ENCODE measurements at places on chromosomes 12 and 14.

DNA sequence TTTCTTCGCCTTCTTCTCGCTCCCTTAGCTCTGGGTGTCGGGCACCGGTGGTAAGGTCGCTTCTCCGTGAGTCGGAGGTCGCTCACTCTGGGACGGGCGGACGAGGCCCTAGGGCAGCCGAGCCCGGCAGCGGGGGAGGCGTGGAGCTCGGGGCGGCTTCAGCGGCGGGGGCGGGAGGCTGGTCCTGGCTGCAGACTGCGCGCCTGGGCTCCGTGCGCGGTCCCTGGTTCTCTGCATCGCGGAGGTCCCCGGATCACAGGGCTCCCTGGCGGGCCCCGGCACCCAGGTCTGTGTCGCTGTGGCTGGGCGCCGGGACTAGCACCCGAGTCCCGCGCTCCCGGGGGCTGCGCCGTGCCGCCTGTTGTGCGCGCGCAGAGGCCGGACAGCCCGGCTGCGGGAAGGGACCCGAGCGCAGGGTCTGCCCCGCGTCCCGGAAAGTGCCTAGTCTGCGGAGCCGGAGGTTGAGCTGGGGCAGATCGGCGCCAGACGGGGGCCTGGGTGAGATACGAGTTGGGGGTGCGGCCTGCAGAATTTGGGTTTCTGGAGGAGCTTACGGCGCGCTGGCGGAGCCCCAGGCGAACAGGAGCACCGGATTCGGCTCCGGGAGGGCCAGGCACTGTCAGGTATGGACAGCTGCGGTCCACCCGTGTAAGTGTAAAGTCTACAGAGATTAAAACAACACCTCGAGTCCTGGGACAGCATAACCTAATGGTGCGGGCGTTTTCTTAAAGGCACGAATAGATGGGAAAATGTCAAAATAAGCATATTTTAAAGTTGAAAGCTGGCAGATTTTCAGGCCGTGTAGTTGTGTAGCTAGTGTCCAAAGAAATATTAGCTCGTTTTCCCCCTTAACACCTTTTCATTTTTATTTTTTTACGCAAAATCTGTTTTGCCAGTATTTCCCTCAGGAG lies 713 bp downstream of the FRMD6 start:
- peak; percentile 78 for DNase-seq

GRCh38 chr12:48776956-48777355 lies 11.9 kb downstream of the ADCY6 start:
- DNase-seq = no peak

DNA sequence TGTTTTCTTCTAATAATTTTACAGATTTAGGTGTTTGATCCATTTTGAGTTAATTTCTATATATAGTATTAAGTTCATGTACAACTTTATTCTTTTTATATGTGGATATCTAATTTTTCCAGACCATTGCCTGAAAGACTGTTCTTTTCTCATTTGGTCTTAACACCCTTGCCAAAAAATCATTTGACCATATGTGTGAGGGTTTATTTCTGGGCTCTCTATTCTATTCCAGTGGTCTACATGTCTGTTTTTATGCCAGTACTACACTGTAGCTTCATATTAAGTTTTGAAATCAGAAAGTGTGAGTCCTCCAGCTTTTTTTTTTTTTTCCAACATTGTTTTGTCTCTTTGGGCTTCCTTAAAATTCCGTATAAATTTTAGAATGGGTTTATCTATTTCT lies 554.1 kb downstream of the KCNH5 start:
- DNase-seq = no peak

DNA sequence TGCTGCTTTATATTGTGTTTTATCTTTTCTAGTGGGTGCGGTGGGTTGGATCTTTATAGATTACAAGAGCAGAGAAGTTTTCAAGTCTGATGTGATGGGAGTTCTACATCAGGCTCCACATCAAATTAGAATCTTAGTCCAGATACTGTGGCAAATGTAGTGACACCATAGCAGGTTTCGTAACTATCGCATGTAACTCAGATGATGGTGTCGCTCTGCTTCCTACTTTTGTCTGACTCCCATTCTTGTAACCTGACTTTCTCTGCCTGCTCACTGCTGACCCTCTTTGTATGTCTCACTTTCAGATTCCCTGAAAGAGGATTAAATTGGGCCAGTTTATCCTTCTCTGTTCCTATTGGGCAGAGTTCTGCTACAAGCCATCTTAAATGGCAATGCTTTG lies 22.8 kb upstream of the FBXO34 start:
- no peak for DNase-seq

GRCh38 chr12:71069311-71069710 lies 88.5 kb downstream of the TSPAN8 start:
- DNase-seq = no peak

GRCh38 chr12:622416-622815 lies 40.8 kb downstream of the NINJ2 start:
- no peak for DNase-seq

- DNase-seq = no peak
Observed at GRCh38 chr12:128879898-128880764, 26.9 kb downstream of the GLT1D1 start.

DNA sequence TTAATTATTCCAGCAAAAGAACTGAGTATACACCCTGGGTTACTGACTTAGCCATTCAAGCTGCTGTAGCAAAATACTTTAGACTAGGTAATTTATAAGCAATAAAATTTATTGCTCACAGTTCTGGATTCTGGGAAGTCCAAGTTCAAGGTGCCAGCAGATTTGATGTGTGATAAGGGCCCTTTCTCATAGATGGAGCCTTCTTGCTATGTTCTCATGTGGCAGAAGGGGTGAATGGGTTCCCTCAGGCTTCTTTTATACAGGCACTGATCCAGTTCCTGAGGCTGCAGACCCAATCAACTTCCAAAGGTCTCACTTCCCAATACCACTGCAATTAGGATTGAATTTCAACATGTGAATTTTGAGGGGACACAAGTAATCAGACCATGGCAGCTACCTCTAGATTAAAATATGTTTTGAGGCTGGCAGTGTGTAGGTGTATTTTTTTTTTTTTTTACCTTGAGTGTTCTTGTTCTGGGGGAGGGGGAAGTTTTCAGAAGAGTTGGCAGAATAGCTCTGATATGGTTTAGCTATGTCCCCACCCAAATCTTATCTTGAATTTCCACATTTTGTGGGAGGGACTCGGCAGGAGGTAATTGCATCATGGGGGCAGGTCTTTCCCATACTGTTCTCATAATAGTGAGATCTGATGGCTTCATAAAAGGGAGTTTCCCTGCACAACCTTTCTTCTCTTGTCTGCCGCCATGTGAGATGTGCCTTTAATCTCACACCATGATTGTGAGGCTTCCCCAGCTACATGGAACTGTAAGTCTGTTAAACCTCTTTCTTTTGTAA lies 178.2 kb downstream of the RASSF9 start:
- DNase-seq = no peak

- no peak for DNase-seq
Observed at GRCh38 chr12:96434107-96434506, 33.9 kb upstream of the CDK17 start.

- no peak for DNase-seq
Observed at GRCh38 chr14:21255385-21256101, 13.7 kb downstream of the HNRNPC start.

- DNase-seq = peak; percentile 46
Observed at GRCh38 chr12:65827827-65828231, 3.5 kb downstream of the HMGA2 start.

DNA sequence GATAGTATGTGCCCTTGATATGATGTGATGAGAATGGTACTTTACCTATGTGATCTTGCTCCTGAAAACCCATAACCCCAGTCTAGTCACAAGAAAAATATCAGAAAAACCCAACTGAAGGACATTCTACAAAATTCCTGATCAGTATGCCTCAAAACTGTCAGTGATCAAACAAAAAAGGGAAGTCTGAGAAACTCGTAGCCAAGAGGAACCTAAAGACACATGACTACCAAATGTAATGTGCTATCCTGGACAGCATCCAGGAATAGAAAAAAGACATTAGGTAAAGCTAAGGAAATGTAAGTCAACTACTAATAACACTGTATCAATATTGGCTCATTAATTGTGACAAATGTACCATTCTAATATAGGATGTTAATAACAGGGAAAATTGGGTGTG lies 4.1 kb upstream of the WIF1 start:
- no peak for DNase-seq

GRCh38 chr14:67674139-67674479 lies 323 bp downstream of the VTI1B start:
- peak; percentile 91 for DNase-seq

DNA sequence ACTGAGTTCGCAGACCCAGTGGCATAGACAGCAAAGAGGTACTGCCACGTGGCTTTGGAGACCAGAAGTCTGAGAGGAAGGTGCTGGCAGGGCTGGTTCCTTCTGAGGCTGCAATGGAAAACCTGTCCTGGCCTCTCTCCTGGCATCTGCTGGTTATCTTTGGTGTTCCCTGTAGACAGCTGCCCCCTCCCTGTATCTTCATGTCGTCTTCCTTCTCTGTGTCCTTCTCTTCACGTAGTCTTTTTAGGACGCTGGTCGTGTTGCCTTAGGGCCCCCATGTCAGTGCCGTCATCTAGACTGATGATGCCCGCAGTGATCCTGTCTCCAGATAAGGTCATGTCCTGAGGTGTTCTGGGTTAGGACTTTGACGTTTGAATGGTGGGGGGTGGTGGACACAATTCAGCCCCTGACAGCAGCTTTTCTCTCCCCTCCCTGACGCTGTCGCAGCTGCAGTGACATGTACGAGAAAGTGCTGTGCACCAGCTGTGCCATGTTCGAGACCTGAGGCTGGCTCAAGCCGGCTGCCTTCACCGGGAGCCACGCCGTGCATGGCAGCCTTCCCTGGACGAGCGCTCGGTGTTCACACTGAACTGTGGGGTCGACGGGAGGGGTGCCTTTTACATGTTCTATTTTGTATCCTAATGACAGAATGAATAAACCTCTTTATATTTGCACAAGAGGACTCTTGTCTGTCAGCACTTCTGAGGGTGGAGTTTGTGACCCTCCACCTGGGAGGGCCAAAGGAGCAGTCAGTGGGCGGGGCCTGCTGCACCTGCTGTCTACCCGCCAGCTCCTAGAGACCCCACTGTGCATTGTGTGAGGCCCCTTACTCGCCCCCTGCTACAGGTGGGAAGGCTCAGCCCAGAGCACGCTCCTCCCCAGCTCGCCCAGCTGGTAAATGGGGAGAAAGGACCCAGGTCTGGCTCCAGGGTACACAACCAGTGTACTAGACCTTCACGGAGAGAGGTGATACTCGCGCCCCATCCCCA lies 6.3 kb downstream of the SIVA1 start:
- no peak for DNase-seq

GRCh38 chr12:31752450-31752849 lies 23.6 kb upstream of the AMN1 start:
- no peak for DNase-seq

GRCh38 chr12:123933214-123933613 lies 39.4 kb downstream of the CCDC92 start:
- DNase-seq = no peak

DNA sequence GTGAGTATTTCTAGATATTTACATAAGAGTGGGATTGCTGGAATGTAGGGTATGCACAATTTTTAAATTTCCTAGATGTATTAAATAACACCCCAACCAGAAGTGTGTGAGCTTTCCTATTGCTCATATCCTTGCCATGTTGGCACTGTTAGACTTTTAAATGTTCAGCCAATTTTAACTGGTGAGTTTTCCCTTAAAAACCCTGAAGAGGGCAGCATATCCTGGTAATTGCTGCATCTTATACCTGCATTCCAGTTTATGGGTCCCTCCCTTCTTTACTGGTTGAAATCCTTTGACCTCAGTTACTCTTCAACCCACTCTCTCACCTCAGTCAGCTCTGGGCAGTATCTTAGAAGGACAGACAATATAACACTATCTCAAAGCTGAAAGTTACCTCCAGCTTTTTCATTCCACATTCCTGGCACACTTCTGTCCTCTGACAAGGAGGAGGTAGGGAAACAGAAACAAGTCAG lies 270.6 kb downstream of the PAWR start:
- peak; percentile 34 for DNase-seq

- no peak for DNase-seq
Observed at GRCh38 chr14:84397631-84398030, 1132.3 kb upstream of the FLRT2 start.

- DNase-seq = no peak
Observed at GRCh38 chr12:76908303-76909017, 29.6 kb upstream of the CSRP2 start.

DNA sequence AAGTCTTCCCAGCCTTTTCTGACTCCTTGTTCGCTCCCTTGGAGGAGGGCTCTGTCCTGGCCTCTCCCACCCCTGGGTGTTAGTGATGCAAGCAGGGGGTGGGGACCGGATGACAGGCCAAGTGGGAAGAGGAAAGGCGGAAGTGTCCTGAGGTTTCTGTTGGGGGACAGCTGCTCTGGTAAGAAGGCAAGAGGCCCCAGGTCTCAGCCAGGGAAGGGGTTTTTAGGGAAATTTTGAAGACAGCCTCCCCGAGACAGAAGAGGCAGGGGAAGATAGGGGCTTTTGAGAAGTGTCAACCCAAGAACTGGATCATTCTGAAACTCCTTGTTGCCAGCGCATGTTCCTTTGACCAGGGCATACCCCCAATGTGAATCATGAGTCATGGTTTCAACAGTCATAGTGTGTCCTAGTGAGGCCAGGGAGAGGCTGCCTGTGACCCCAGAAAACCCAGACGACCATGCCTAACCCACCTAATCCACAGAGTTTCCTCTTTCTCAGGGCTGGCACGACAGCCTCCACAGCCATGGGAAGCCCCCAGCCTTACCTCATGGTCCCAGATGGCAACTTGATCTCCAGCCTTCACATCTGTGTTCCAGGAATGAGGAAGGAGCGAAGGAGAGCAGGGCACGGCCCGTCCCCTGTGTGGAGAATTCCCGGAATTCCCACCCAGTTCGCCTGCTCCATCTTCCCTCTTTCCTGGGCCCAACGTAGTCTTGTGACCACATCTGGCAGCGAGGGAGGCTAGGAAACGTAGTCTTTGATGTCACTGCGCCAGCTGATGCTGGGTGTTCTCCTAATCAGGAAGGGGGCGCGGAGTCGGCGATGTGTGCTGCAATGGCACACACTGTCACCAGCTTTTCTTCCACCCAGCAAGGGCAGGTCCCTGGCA lies 4.9 kb upstream of the GPR132 start:
- no peak for DNase-seq

DNA sequence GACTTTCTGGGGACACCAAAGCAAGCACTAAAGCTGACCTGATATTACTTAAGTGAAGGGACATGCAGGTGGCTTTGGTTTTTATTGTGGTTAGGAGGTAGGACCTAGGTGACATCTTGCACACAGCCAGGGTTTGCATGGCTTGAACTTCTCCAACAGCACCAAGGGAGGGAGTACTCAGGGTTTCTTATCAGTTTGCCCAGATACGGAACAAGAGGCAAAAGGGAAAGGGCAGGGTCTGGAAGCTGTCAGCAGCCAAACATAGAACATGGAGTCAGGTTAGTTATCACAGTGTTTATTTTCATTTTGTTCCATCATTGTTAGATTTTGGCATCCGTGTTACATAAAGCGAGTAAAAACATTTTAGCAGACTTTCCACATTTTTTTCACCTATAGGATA lies 186.3 kb upstream of the CLEC14A start:
- peak; percentile 5 for DNase-seq

- DNase-seq = peak; percentile 72
Observed at GRCh38 chr12:131918311-131919050, 10.6 kb upstream of the PUS1 start.

- DNase-seq = no peak
Observed at GRCh38 chr12:118050972-118051910, 9.7 kb downstream of the WSB2 start.

All from H7 (cell line).